Foreskin fibroblast (primary cell): ENCODE measurements at places on chromosomes 3 and 15.

DNA sequence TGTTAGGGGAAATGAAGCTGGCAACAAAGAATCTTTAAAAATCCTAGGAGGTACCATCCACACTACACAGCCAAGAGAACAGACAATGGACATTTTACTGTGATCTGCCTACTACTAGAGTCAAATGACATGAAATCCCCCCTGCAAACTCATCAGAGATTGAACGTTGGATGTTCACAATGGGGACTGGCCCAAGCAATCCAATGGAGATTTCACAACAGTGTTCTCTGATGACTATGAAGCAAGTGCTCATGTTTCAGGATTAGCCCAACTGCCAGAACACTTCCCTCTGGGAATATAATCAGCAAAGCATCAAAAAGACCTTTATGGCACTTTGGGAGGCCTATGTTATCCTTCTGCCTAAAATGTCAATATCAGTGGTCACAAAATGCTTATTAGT, 97.8 kb downstream of the IGSF11 start:
- no peak for DNase-seq

- no peak for DNase-seq
Observed at GRCh38 chr15:100508641-100509300, 20.0 kb downstream of the CERS3 start.

GRCh38 chr15:101240358-101240757, 11.5 kb downstream of the CHSY1 start:
- peak; percentile 32 for DNase-seq

DNA sequence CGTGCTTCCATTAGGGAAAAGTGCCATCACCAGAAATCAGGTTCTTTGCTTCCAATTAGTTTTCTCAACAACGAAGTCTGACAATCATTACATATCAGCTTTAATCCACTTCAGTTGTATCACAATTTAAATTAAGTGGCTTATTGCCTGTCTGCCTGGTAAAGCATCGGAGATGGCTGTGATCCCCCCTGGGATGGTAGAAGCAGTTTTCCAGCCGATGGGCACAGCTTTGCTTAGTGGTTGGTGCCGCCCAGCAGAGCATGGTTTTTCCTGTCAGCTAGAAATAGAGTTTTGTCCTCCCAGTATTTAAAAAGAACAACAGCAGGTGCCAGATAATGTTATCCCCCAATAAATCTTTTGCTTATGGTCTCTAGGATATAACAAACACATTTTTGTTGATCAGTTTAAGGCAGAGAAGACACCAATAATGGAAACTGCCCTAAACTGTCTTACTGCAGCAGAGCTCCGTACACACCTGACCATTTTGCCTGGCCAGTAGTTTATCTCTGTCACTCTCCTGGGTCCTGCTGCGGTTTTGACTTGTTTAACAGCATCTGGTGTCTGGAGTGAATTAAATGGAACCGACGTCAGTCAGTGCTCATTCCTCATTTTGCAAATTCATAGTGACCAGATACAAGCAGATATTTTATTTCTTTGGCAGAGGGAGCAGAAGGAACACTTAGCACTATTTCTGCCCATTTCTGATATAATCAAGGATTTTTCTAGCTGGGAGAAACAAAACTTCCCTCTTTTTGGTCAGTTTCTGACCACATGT, 79.1 kb downstream of the SLC49A4 start:
- DNase-seq, result no peak

- no peak for DNase-seq
Observed at GRCh38 chr15:90376789-90377188, 11.3 kb upstream of the IQGAP1 start.

GRCh38 chr3:148158210-148158609, 539.5 kb upstream of the AGTR1 start:
- DNase-seq, result peak; percentile 65

DNA sequence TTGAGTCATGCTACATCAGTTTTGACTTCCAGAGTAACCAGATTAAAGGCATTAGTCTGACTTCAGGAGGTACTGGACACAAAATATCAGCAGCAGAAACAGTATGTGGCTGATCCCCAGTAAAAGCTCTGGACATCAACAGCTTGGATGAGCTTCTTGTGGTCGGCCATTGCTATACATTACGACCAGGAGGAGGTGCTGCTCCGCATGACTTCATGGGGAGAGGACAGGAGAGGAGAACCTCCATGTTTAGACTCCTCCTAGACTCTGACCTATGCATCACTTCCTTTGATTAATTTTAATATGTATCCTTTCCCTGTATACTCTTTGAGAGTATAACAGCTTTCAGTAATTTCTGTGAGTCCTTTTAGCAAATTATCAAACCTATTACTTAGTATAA, 285.6 kb upstream of the ARHGEF26 start:
- DNase-seq, result no peak

GRCh38 chr15:87294854-87295253, 961.7 kb downstream of the NTRK3 start:
- no peak for DNase-seq

- no peak for DNase-seq
Observed at GRCh38 chr3:107410606-107411005, 33.4 kb downstream of the CCDC54 start.

DNA sequence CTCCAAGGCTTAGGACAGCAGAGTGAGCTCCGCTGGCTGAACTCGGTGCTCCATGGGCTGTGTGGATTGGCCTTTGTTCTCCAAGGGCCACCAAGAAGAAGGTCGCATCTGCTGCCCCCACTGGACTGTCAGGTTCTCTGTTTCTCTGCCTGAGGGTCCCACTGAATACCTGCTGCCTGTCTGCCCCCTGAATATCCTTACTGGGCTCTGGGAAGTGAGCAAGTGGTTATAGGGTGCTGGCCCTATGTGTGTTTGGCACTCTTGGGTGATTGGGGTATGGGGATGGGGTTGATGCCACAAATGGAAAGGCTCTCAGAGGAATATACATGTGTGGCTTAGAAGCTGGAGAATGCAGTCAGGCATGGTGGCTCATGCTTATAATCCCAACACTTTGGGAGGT, 82.3 kb downstream of the THSD4 start:
- DNase-seq, result no peak

- DNase-seq, result peak; percentile 86
Observed at GRCh38 chr3:42778644-42779043, 5.6 kb upstream of the CCDC13 start.

- no peak for DNase-seq
Observed at GRCh38 chr15:101004986-101005747, 86.0 kb downstream of the LRRK1 start.

DNA sequence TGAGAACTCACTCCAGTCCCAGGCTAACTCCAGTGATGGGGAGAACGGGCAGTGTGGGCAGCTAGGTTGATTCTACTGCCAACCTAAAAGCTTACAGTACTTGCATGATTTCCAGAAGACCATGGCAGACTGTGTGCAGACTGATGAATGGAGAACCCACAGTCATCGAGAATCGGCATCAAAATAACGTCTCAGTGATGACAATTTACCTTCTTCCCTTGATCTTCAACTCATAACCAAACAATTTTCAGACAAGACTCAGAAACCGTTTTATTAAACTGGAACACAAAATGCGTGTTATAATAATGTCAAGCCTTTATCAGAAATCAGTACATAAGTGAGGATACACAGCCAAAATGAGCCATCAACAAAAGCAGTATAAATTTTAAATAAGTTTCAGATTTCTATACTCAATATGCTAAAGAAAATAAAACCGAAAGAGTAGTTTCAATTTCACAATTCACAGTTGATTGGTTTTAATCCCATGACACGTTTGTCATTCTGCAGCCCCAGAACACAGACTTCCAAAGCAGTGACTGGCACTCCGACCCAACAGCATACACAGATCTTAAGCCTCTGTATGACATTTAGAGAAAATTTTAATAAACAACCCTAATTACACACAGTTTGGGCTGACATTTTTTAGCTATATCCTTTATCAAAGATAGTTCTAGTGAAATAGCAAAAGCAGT, 54.5 kb downstream of the ZMAT3 start:
- no peak for DNase-seq

- DNase-seq, result no peak
Observed at GRCh38 chr15:57135800-57136199, 217.4 kb downstream of the TCF12 start.

DNA sequence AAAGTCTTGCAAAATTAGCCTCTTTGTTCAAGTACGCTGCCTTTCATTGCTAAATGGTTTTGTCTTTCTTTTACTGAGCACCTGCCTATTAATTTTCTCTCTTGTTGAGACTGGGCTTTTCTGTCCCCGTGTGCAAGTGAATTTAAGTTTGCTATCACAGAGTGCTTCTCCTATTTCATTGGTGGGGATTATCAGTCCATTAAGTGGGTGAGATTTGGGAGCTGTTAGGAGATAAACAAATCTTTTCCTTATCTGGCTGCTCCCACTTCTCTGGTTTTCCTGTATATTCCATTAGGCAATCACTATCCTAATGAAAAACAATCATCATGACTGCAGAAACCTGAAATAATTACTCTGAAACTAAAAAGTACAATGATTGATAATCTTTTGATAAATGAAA, 254.2 kb downstream of the NR1D2 start:
- DNase-seq, result no peak

GRCh38 chr3:30401971-30402370, 204.4 kb upstream of the TGFBR2 start:
- DNase-seq, result peak; percentile 86

DNA sequence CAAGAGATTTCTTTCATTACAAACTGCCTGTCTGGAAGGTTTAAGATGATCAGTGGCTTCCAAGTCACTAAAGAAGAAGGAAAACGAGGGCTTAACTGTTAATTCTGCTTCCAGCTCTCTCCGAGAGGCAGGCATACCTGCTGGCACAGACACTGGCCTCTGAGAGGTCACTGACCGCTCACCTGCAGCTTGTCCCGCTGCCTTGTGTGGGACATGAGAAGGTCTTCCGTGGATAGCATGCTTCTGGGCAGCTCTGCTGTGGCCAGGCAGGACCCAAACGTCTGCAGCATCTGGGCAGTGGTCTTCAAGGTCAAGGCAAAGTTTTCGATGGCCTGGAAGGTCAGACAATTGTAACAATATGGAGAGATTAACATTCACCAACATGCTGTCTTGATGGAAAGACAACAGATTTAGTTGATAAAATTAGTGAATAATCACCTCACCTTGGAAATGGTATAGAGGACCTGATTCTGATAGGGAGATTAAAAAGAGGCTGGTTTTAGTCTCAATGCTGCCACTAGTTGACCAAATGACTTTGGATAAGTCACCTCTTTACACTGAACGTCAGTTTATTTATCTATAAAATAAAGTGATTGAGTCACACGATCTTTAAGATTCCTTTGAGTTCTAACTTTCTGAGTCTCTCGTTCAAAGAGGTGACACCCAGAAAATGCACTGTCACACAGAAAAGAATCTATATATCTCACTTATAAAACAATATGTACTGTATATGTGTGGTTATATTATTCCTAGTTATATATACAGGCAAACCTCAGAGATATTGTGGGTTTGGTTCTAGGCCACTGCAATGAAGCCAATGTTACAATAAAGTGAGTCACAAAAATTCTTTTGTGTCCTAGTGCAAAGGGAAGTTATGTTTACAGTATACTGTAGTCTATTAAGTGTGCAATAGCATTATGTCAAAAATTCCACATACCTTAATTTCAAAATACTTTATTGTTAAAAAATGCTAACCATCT, 65.1 kb downstream of the B3GNT5 start:
- DNase-seq, result no peak

DNA sequence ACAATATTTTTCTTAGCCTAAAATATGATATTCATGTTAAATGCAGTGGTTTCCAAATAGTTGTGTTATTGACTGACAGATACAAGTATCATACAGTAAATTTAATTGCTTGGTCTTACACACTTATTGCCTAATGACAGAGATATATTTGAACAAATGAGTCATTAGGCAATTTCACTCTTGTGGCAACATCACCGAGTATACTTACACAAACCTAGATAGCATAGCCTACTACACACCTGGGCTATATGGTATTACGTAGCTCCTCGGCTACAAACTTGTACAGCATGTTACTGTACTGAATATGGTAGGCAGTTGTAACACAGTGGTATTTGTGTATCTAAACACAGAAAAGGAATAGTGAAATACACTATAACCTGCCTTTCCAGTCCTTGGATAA, 50.3 kb downstream of the SERPINI1 start:
- no peak for DNase-seq

GRCh38 chr15:60485365-60486055, 6.6 kb upstream of the ICE2 start:
- no peak for DNase-seq

GRCh38 chr15:90402223-90402622, 14.2 kb downstream of the IQGAP1 start:
- DNase-seq, result peak; percentile 91

- no peak for DNase-seq
Observed at GRCh38 chr3:30602946-30603345, 3.5 kb upstream of the TGFBR2 start.

DNA sequence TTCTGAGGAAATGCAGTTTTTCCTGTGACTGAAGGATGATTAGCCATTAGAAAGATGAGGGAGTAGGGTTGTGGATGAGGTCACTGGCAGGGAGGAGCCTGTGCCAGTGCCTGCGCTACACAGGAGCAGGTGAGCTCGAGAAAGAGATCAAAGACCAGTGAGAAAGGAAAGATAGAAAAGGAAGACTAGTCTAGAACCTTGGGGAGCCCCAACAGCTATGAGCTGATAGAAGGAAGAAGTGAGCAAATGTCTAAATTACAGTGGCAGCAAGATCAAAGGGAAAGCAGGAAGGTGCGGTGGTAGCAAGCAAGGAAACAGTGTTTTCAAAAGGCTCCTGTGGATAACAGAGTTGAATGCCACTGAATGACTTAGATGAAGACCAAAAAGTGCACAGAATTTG, 39.6 kb downstream of the LNP1 start:
- no peak for DNase-seq

GRCh38 chr3:151581035-151581434, 120.2 kb upstream of the IGSF10 start:
- DNase-seq, result no peak

- no peak for DNase-seq
Observed at GRCh38 chr15:85748729-85749128, 46.0 kb downstream of the KLHL25 start.

- no peak for DNase-seq
Observed at GRCh38 chr15:42616107-42616506, 40.7 kb downstream of the STARD9 start.
